ENCODE measurements at places on chromosomes 5 and 9.

- peak; percentile 36 for DNase-seq
These were observed 25.0 kb downstream of the LMNB1 start for GRCh38 chr5:126801992-126802294.

DNA sequence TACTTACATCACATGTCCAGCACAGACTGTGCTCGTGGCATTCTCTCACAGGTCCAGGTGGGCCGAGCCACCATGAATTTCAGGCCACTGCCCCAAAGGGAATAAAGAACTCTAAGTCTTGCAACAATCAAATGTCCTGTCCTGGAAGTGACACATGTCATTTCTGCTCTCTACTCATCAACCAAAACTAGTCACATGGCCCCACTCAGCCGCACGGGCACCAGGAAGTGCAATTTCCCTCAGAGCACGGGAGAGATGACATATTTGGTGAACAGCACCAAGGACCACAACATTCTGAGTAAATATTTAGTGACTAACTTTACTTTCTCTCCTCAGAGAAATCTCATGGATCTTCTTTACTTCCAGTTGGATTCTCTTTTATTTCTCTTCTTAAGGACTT is 131.1 kb upstream of the TUT7 start:
- DNase-seq = no peak

DNA sequence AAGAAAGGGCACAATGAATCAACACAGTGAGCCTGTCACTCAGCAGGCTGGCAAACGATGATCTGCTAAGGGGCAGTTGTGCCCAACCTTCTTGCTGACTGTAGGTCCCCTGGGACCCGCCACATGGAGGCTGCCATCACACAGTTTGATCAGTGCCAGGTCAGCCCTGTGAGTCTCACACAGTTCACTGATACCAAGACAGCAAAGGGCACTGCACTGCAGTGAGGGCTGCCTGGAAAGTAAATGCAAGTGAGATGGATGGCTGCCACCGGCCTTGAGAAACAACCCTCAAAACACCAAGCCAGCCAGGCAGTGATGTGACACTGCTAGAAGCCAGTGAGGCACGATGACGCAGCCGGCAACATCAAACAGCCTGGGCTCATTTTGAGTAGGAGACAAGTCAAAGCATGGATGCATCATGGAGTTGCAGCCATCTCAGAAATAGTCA is 30.3 kb downstream of the FOXD1 start:
- no peak for DNase-seq

- DNase-seq = peak; percentile 21
These were observed 68.7 kb upstream of the ADAMTSL1 start for GRCh38 chr9:18405240-18405639.

DNA sequence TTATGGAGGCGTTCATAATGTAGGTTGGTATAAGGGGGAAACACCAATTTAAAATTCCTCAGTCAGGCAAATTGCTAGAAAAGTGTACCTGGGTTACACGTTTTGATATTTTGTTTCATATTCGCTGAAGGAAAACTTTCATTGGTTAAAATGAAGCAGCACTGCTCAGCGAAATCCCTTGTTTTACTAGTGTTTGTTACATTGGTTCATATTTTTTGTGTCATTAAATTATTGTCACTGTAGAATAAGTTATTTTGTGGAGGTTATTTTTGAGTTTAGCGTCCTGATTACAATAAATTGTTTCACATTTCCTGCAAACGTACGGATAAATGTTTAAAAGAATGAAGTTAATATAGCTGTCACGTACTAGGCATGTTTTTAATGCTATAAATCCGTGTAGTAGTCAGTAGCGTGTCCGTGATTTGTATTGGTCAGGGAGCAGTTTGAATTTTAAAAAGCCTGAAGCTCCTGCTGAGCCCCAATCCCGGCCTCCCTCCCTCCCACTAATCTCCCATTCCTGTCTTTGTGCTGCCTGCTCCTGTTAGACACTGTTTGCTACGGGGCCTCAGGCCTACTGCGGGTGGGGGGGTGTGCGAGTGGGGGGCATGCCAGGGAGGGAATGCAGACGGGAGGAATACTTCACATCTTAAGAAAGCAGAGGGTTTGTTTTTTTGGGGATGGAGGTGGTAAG is 2.0 kb downstream of the NIPBL start:
- DNase-seq = no peak

GRCh38 chr5:53161876-53162275 is 52.3 kb upstream of the MOCS2 start:
- peak; percentile 61 for DNase-seq

DNA sequence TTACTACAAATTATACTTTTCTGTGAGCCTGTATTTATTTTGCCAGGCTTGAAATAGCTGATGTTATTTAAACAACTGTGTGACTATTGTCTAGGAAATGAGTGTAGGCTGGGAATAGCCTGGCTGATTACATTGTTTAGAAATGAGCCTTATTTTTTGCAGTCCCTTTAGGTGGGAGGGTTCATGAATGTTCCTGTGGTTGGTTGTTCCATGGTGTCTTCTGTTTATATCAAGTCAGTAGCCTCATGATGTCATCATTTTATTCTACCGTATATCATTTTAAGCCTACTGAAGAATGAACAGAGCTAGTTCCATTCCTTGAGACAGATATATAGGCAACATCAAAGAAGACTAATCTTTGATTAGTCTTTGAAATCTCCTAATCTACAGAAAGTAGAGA is 53.1 kb downstream of the MAP1B start:
- no peak for DNase-seq

DNA sequence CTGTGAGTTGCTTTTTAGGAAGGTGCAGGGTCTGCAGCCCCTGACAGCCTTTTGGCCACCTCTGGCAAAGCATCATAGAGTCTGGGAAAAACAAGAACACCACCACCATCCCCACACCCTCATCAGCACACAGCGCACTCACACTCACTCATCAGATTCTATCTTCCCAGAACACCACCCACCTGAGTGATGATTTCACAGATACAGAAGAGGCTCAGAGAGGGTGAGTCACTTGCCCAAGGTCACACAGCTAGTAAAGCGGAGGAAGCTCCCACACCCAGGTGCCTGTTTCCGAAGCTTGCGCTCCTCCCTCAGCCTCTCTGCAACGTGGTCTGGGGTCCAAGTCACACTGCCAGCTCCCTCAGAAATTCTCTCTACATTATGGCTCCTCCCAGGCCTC is 41.8 kb upstream of the HRH2 start:
- no peak for DNase-seq

DNA sequence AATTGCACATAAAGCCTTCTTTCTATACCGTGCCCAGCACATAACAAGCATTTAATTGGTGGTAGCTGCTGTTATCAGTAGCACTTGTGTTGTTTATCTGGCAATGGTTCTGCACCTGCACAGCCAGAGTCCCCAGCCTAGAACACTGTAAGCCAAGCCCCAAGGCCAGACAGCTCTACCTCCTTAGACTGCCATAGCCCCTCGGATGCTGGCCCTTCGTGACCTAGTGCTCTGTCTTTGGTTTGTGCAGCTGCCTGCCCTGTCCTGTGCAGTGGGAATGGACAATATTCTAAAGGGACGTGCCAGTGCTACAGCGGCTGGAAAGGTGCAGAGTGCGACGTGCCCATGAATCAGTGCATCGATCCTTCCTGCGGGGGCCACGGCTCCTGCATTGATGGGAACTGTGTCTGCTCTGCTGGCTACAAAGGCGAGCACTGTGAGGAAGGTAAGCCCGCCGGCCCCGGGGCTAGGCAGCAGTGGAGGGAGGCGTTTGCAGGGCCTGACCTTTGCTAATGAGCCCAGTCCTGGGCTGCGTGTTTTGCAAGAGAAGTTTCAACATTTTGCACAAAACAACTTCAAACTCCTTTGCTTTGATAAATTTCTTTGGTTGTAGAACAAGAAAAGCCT is 173.3 kb upstream of the WWC1 start:
- DNase-seq = no peak

DNA sequence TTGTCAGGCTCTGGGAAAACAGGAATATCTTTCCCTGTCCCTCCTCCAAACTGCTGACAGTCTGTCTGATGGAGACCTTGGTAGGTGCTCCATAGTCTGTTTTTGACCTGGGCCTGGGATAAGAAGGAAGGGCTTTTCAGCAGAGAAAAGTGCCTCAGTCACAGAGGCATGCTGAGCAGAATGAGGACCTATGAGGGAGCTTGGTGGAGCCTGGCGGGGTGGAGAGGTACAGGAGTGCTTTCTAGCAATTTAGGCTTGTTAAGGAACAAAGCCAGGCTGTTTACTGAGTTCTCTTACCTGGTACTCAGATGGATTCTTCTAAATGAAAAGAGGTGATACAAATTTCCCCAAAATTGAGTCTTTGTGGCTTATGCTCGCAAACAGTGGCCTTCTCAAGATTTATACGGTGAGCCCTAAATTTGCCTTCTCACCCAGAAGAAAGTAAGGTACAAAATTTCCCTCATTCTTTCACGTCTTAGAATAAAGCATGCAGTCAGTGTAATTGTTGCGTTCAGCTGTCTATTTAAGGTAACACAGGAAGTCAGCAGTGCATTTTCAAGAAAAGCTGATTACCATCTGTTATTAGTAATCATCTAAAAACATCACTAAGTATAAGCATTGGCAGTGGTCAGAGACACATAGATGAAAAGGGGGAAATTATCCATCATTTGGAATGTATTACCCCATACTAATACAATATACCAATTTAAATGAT is 28.6 kb upstream of the IL13 start:
- no peak for DNase-seq

DNA sequence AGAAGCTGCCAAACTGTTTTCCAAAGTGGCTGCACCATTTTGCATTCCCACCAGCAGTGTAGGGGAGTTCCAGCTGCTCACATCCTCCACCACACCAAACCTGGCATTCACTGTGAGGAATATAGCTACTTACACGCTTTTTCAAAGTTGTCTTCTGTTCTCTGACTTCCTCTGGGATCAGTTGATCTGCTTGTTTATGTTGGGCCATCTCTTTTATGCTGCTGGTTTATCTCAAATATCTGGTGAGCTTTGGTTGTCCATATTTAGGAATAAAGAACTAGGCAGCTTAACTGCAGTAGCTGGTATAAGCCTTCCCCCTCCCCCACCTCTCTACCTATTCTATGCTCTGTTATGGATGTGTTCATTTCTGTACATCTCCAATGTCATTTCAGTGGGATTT is 8.5 kb upstream of the ZNF79 start:
- no peak for DNase-seq

- no peak for DNase-seq
These were observed 13.6 kb upstream of the MRNIP start for GRCh38 chr5:179872055-179872827.

DNA sequence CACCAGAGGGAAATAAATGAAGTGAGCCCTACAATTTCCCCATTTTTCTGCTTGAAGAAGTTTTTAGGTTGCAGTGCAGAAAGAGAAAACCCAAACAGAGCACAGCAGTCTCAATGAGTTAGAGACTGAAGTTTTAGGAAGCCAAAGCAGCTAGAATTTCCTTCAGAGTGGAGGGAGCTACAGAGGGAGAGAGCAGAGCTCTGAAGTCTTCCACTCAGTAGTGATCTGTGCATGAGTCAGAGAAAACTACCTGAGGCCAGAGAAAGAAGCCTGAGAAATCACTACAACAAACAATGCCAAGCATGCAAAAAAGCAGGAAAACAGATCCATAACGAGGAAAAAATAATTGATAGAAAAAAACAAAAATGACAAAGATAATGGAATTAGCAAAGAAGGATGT is 17.9 kb upstream of the NDUFB6 start:
- peak; percentile 84 for DNase-seq

- no peak for DNase-seq
These were observed 365.2 kb downstream of the BRINP1 start for GRCh38 chr9:119003882-119004617.

GRCh38 chr5:148739023-148739422 is 84.7 kb upstream of the HTR4 start:
- no peak for DNase-seq

GRCh38 chr9:72947984-72948465 is 4.8 kb downstream of the ALDH1A1 start:
- no peak for DNase-seq

GRCh38 chr9:126498331-126498730 is 115.4 kb upstream of the LMX1B start:
- DNase-seq = no peak

DNA sequence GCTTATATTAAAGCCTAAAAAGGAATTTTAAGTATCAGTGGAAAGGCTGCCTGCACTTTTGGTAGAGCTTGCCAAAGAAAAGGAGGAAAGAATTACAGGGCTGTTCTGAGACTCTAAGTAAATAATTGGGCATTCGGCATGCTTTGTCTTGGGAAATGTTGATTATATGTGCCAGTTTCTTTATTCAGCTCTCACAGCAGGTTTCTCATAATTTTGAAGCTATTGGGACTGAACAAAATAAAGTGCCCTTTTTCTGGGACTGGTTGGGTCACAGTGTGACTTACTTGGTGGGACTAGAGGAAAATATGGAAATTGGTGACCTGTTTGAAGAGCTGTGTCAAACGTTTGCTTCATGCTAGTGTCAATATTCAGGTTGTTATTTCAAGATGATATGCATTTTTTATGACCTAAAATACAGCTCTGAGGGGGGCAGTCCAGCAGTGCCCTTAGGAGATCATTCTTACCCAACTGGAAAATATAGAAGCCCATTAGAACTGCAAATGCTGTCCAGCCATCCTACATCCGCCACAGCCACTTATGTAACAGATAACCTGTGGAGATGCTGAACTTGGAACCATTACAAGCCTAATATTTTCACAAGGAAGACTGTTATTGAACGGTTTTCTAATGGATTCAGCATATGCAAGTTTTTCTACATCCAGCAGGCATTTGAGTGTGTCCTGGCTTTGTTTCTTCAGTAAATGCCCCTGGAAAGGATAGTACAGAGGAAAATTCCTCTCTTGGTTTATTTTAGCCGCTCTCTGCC is 122.4 kb downstream of the SNCAIP start:
- no peak for DNase-seq

DNA sequence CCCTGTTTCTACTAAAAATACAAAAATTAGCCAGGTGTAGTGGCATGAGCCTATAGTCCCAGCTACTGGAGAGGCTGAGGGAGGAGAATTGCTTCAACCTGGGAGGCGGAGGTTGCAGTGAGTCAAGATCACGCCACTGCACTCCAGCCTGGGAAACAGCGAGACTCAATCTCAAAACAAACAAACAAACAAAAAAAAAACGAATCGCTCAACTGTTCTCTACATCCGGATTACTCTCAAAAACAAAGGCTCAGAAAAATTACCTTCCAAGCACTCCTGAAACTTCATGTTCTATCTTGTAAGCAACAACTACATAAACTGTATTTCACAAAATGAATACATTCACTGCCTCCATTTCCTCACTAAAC is 14.0 kb downstream of the UBAP2 start:
- peak; percentile 87 for DNase-seq

- peak; percentile 6 for DNase-seq
These were observed 405.4 kb downstream of the DMAC1 start for GRCh38 chr9:7394002-7394774.

DNA sequence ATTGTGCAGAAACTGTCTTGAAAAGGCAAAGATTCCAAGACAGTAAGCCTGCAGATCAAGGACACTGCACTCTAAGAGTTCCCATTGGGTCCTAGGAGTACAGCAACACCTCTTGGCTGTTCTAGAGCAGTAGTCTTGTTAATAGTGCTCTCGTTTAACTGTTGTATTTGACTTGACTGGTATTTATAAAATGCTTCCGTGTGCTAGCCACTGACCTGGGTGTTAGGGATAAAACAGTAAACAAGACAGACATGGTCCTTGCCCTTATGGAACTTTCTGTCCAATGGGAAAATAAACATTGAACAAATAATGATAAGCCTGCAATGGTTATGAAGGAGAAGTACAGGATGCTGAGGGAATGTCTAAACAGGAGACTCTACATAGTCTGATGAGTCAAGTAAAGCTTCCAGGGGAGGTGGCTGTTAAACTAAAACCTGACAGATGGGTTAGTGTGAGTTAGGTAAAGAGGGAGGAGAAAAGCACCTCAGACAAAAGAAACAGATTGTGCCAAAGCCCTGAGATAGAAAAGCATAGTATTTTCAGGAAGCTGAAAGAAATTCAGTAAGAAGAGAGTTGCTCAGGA is 33.3 kb downstream of the TDRD7 start:
- peak; percentile 13 for DNase-seq
